ENCODE measurements at places on chromosomes 1 and 21.

DNA sequence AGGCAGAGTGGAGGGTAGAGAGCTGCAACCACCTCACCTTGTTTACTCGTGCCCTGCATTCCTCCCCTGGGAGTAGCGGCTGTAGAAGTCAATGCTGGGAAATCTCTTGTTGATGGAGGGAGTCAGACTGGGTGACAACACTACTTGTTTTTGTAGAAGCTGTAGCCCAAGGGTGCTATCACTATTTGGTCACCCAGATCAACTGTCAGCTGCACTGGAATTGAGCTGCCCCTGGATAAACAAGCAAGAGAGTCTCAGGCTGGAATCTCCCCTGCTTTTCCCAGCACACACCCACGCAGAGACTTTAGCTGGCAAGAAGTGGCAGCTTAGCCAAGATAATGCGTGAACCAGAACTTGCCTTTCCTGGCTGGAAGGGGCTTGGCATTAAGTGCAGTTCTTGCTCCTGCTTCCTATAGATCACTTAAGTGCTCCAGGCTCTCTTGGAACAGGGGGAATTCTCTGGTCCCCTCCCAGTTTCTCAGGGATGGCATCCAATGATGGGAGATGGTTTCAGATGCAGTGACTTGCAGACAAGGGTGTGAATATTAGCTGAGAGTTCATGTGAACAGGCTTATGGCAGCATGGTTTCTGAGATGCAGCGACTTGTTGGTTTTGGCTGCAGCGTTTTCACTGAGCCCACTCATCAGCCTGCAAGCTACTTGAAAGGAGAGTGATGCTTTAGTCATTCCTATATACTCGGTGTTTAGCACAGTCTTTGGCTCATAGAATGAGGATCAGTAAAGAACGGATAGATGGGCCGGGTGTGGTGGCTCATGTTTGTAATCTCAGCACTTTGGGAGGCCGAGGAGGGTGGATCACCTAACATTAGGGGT is 16.8 kb downstream of the ATP2B4 start:
- DNase-seq = no peak

DNA sequence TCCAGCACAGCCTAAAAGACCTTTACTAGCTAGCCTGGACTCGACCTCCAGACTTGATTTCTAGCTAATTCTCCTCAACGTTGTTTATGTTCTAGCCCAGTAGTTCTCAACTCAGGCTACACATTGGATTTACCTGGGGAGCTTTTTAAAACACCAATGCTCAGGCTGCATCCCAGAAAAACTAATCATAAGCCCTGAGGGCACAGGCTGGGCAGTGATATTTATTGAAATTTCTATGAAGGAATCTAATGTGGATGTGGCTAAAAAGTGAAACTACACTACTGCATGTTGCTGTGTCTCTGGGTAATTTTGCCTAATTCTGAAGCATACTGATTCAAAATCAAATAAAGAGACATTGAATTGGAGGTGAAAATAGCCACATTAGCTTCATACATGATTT is 479.4 kb downstream of the KCNT2 start:
- no peak for DNase-seq

DNA sequence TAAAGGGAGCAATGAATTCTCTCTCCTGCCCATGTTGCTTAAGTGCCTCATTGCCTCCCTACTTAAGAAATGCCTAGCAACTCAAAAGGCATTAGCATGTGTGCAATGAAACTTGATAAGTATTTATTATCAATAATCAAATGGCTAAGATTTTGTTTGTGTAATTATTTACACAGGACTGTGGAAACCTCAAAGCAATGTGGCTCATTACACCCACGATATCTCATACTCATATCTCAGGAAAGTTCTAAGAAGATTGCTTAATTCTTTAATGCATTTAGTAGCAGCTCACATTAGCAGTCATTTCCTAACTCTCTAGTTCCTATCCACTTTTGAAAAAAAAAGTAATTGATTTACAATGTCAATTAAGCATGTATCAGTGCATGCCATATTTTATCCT is 253.3 kb downstream of the DUSP10 start:
- DNase-seq = no peak

- no peak for DNase-seq
These were observed 11.1 kb upstream of the MAP3K21 start for GRCh38 chr1:233316473-233316872.

GRCh38 chr1:116737020-116737854 is 17.0 kb upstream of the CD2 start:
- peak; percentile 56 for DNase-seq

GRCh38 chr1:226063977-226064815 is 1.7 kb downstream of the H3-3A start:
- DNase-seq = no peak

GRCh38 chr21:26800970-26801431 is 44.2 kb downstream of the ADAMTS1 start:
- DNase-seq = no peak

- no peak for DNase-seq
These were observed 15.9 kb upstream of the FASLG start for GRCh38 chr1:172642970-172643369.

DNA sequence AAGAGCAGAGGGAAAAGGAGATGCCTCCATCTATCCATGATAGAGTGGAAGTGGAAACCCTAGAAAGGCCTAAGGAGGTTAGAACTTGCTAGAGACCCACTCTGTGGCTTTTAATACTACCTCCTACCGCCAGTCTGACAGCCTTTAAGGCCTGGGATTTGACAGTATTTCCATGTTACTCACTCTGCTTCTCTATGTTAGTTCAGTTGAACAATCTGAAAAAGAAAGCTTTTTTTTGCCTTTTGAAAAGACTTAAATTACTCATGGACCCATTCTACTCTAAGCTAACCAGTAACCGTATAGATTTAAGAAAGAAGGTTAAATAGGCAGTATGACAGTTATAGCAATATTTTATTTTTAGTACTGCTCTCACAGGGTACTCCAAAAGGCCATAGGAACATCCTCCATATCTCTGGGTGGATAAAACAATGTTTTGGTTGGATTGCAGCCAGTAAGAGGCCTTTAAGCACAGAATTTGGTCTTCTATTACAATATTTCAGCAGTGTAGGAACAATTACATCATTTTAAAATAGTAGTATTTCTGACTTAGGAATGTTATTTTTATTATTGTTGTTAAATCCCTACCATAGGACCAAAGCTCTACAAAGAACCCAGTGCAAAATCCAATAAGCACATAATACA is 15.9 kb upstream of the GPR25 start:
- DNase-seq = no peak

DNA sequence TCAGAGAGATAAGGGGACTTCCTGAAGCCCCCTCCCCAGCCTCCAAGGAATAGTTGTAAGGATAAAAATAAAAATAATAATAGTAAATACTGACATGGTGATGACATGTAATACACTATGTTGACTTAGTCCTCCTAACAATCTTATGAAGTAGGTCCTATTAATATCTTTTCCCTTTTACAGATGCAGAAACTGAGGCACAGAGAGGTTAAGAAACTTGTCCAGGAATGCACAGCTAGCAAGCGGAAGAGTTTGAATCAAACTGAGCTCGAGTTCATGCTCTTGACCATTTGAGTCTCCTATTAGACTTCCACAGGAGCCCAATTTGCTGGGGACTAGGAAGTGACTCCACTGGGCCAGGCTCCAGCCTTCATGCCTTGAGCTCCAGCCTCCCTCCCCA is 194.8 kb downstream of the GRIK3 start:
- no peak for DNase-seq

- DNase-seq = no peak
These were observed 5.6 kb downstream of the CLDN19 start for GRCh38 chr1:42734201-42735035.

- DNase-seq = no peak
These were observed 153.3 kb downstream of the TOMM20 start for GRCh38 chr1:234975122-234975940.

GRCh38 chr1:168441745-168442144 is 102.1 kb downstream of the XCL2 start:
- DNase-seq = no peak

DNA sequence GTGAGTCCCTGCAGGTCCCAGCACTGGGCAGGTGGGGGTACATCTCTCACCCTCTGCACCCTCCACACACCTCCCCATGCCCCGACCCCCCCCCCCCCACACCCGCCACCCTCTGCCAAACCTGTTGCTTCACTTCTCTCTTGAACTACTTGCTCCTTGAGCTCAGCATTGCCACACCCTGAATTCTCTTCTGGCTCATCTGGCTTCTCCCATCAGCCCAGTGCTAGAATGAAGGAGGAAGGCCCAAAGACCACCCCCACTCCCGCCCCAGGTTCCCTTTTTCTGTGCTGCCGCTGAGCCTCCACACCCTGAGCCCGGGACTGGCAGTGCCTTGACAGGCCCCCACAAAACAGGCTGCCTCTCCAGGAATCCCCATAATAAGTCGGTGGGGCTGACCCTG is 6.4 kb upstream of the TNNI1 start:
- no peak for DNase-seq

GRCh38 chr1:81126989-81127581 is 673.6 kb upstream of the ADGRL2 start:
- DNase-seq = no peak

DNA sequence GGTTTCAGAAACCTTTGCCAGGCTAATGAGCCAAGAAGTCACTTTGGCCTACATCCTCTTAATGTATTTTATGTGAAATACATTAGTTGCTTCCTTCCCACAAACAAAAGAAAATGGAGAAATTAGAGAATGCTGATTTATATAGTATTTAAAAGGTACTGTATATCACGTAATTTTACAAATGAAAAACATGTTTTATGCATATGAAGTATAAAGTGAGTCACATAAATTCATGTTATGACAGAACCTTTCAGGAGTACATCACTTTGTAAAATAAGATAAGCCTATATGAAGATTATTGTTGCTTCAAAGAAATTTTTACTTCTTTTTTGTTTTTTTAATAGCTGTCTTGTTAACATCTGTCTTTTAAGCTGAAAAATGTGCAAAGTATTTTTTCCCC is 4.6 kb downstream of the DR1 start:
- no peak for DNase-seq

DNA sequence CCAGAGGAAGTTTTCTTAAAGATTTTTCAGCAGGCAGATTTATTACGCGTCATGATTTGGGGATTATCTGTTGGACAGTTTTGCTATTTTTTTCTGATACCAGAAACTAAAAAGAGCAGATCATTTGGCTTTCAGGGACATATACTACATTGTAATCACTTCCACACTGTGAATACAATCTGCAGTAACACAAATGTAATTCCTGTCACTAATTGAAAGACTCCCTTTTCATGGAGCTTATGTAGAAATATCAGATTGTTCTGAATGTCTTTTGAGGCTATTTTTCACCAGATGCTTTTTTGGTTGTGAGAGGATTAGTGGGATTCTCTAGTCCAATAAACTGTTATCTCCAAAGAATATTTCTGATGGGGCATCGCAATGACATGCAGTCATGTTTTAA is 464.2 kb downstream of the DISC1 start:
- DNase-seq = no peak

- DNase-seq = no peak
These were observed 92.1 kb downstream of the SYF2 start for GRCh38 chr1:25140073-25140797.

DNA sequence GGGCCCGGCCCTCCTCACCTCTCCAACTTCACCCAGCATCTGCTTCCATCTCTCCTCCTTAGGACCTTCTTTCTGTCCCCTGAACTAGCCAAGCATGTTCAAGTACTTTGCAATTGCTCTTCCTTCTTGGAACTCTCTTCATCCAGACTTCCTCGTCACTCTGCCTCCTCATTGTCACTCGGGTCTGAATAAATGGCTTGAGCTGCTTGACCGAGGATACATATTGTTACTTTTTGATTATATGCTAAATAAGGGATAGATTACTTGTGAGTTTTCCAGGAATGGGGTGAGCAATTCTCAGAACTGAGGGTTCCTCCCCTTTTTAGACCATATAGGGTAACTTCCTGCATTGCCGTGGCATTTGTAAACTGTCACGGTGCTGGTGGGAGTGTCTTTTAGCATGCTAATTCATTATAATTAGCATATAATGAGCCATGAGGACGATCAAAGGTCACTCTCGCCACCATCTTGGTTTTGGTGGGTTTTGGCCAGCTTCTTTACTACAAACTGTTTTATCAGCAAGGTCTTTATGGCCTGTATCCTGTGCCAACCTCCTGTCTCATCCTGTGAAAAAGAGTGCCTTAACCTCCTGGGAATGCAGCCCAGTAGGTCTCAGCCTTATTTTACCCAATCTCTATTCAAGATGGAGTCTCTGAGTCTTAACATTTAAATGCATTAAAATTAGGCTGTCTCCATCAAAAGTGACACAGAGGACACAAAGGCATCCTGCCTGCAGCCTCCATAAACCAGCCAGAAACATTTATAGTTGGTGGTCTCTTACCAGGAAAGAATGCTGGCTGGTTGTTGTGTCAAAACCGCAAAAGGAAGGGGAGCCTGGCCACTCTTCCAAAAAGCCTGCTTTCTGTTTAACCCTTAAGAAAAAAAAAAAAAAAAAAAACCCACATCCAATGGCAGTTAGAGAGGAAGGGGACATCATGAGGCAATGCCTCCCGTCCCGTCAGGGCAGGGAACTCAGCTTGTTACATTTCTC is 179.3 kb downstream of the KAZN start:
- DNase-seq = no peak

DNA sequence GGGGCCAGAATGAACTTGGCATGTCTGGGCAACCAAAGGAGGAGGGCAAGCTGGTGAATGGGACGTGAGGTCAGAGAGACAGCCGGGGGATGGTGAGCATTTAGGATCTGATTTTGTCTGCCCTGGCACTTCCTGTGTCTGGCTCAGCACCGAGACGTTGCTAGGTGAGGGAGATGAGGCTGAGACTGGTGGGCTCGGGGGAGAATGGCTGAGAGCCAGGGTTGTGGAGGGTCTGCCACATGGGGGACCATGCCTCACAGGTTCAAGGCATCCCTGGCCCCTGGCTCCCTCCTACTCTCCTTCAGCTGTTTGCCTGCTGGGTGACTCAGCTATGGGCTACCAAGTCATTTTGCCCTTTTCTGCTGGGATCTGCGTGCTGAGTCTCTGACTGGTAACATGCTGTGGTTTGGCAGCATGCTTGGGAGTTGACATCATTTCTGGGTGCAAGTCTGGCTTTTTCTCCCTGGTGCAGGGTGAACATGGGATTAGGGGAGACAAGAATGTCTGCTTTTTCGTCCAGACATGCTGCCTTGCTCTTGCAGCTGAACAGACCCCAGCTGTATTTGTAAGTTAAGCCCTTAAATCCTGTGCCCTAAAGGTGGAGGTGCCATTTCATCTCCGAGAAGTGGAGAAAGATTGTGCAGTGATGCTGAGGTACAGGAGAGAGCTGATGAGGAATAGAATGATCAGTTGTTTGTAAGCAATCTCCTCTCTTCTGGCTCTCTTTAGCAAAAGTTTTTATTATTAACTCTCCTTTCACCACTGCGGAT is 17.6 kb downstream of the GALNT2 start:
- no peak for DNase-seq
